ENCODE measurements at places on chromosomes 13 and 19. TPM values are rescaled to one million over a fixed set of nuclear protein-coding genes. Genes with fewer than 3 reads are reported as not detected.

- no peak for DNase-seq
Measured at GRCh38 chr13:97540696-97541095, 106.7 kb downstream of the RAP2A start.

- no peak for DNase-seq
Measured at GRCh38 chr19:10321874-10322835, 6.3 kb upstream of the FDX2 start.

- no peak for DNase-seq
Measured at GRCh38 chr19:49937750-49938381, 8.6 kb upstream of the NUP62 start.

DNA sequence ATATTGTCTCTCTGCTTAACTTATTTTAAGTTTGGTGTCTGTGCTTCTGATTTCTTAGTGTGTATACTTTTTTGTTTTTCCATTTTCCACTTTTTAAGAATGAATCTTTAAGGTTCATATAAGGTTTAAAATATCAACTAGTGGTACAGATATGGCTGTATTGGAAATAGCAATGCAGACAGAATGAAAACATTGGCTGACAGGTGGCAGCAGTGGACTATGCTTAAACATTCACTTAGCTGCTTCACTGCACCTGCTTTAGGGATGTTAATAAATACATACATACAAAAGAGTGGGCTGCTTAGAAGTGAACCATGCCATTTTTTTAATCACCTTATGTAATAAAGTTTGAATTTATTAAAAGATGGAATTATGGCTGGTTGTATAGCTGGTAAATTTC is 27.3 kb downstream of the TM9SF2 start:
- DNase-seq = no peak

GRCh38 chr13:67620665-67621064 is 390.5 kb upstream of the PCDH9 start:
- no peak for DNase-seq

Gene KCNJ14
- total RNA-seq = 1.2 TPM

Gene OR1M1
- total RNA-seq = not detected

Gene ALOX5AP
- 27.5 TPM for total RNA-seq

Gene SLC7A9
- total RNA-seq = not detected

Gene POLR2I
- total RNA-seq = 22.1 TPM

Gene FAAP24
- total RNA-seq = 0.28 TPM

Gene THAP8
- 6.6 TPM for total RNA-seq

Gene POSTN
- 191 TPM for total RNA-seq

Gene SLC39A3
- total RNA-seq = 37.6 TPM

Gene PARP4
- 48.8 TPM for total RNA-seq
